ENCODE measurements at places on chromosomes 7 and 10.

DNA sequence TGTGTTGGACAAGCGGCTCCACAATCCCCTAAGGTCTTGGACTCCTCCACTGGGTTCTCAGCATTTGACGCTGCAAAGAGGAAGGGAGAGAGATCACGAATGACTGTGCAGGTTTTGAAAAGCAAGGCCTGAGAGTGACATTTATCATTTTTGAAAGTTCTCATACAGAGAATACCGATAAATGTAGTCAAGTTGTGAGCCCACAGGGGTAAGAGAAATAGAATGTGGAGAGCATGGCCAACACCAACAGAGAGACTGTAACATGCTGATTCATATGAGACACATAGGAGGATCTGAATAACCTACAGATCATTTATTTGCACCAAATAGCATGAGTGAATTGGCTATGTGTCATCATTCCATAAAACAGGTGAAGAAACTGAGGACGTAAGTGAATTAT lies 230.5 kb upstream of the MBL2 start:
- no peak for DNase-seq

DNA sequence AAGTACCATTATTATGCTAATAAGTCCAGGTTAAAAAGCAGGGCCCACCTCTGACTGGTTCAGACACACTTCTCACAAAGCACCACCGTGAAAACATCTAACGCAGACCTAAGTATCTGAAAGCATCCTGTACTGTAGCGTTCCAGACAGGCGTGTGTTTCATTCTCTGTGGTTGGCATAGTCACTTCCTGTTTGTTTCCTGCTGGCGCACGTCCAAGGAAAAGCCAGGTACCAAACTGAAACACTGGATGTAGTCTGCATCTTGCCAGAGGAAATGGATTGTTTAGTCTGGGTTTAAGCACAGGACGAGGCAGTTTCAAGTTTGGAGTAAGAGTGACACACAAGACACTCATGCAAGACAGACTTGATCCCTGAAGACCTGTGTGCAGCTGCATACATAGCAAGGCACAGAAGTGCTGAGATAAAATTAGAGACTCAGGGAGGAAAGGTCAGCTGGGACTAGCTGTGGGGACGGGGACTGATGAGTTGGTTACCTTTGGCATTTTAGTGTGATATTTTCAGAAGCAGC lies 23.3 kb downstream of the BPGM start:
- peak; percentile 67 for DNase-seq

DNA sequence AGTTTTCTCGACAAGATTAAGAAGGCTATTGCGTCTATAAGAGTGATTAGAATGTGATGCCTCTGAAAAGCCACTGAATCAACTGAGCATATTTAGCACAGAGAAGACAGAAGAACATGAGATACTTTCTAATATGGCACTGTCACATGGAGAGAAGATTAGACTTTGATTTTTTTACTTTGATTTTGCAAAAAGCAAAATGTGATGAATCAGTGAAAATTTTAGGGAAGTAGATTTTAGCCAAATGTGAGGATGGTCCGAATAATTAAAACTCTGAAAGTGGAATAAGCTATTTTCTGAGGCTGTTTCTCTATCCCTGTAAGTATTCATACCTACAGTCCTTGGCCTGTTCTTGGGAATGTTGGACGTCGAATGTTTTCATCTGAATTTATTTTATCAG lies 11.8 kb downstream of the MDFIC start:
- DNase-seq: no peak

DNA sequence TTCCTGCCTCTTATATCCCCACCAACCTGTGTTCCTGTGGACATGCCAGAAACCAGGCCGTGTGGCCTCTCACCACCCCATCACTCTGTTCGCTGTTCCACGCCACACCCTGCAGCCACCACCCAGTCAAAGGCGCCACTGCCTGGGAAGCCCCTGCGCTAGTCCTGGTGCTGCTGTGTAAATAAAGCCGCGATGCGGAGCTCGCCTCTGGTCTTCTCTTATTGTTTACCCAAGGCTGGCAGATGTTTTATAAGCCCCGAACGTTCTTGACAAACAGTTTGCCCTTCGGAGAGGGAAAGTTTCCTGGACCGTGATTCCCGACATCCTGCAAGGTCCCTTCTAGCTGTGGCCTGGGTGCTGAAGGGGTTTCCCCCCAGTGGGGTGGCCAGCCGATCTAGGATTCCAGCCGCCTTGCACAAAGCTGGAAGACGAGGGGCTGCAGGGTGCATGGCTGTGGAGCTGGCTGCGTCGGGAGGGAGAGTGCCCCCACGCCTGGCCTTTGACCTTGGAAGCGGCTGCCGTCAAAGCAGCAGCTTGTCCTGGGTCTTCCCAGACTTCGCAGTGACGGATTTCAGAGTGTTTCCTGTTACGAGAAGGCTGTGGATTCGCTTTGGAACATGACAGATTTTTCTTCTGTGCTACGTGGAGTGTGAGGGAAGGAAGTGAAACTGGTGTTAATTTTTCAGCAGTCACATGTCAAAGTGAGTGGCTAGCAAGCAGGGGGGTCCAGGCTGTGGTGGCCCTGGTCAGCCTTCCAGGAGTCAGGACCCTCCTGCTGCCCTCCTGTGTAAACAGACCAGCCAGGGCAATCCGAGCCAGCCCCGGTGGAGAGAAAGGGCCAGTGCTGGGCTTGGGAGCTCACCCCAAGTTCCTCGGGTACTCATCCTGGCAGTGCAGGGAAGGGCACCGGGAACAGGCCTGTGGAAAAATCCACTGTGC lies 61.6 kb downstream of the LHPP start:
- DNase-seq: no peak

GRCh38 chr10:59891349-59891748 lies 15.0 kb downstream of the CCDC6 start:
- no peak for DNase-seq

DNA sequence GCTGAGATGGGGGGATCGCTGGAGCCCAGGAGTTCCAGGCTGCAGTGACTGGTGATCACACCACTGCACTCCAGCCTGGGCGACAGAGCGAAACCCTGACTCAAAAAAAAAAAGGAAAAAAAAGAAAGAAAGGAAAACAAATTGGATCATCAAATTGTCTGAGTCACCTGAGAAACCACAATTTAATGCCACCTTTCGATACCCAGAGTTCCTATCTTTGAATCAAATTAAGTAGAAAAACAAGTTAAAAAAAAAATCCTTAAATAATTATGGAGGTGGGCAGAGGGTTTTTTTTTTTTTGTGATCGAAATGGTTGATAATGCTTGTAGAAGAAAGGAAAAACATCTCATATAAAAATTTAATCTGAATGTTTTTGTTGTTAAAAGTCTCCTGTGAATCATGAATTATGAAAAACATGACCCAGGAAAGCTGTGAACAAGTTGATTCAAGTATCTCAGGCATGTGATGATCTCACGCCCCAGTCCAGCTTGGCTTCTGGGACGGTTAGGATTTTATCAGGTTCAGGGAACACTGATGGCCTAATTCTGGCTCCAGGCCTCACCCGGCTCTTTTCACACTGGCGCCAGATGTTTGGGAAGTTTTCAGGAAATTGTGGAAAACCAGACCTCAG lies 25.3 kb upstream of the CUX1 start:
- no peak for DNase-seq

GRCh38 chr10:635088-635861 lies 54.2 kb downstream of the DIP2C start:
- DNase-seq: no peak

DNA sequence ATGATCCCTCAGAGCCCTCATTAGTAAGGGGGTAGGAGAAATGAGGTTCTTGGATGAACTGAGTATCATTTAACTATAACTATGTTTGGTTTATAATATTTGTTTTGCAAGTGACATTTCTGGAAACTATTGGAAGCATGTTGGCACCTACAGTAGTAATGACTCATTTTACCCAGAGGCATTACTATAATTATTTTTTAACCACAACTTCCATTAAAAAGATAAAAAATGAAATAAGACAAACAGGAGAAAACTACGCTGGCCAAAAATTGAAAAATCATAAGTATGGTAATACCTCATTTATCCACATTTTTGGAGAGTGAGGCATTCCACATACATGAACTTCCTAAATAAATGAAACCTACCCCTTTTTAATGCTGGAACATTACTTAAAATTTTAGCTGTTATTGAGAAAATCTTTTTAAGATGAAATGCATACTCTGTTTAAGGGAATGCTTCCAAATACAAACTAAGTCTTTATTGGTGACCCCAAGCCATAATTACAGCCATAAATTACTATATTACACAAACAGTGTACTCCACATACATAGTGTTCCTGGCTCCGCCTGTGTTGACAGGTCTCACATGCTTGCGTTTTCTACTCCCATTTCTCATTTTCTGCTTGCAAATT lies 84.6 kb upstream of the CAPZA2 start:
- no peak for DNase-seq

- no peak for DNase-seq
Observed at GRCh38 chr10:47278720-47279119, 21.3 kb upstream of the GDF10 start.

DNA sequence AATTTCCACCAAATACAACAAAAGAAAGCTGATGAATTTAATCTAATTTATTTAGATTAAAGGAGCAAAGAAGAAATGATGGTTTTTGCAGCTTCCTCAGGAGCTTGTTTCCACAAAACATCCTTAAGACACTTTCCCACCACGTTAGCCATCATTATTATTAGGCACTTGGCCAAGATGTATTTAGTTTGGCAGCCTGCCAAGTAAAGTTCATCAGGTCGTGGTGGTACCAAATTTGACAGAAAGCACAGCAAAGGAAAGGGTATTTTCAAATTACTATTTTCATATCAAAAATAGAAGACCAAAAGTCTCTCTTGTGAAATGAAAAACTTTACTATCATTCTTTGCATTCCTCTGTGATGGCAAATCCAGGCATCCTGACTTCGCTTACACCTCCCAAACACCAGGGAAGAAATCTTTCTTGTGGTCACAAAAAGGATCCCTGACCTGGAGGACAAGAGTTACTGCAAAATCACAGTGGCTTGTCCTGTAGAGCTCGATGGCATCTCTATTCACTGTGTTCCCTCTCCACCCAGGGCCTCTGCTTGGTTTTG lies 123.1 kb upstream of the INHBA start:
- DNase-seq: no peak

GRCh38 chr10:88455831-88456230 lies 127.3 kb downstream of the RNLS start:
- DNase-seq: no peak

DNA sequence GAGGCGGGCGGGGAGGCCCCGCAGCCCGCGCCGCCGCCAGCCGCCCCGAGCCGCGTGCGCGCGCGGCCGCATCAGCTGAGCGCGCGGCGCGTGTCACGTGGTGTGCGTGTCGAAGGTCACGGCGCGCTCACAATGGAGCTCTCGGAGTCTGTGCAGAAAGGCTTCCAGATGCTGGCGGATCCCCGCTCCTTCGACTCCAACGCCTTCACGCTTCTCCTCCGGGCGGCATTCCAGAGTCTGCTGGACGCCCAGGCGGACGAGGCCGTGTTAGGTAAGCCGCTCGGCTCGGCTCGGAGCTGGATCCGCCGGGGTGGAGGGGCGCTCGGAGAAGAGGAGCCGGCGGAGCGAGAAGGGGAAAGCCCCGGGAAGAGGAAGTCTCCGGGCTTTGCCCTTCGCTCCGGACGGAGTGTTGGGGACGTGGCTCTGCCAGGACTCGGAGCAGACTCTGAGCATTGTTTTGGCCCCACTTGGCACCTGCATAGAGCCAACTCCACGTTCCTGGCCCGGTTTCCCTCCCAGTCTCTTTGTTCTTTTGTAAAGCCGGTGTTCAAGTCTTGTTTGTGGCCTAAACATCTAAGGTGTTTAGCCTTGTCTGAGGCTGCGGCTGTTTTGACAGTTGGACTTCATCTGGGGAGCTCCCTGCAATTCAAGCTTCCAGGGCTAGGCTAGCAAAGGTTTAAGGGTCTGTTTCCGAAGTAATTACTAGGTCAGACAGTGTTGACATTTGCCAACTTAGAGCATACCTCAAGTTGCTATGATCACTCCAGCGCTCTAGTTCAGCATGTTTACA lies at the start of gene COMMD3:
Gene COMMD3, plus strand, starts transcription at position 103 of the 790 bp plus-strand sequence. Its CDS starts 30 bp downstream, at position 133.
- peak; percentile 78 for DNase-seq

DNA sequence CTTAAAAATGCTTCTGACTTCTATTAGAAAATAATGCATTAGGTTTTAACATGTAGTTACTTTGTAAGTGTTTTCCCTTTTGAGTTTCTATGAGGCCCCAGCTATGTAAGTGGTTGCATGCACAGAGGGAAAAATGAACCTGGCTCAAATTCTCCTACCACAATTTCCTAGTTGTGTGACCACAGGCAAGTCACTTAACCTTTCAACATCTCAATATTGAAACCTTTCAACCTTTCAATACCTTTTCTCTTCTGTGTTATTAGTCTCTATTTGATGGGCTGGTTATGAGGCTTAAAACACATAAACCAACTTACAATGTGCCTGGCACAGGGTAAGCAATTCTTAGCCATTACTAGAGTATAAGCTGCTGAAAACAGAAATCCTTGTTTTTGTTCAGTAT lies 203.0 kb downstream of the KCND2 start:
- no peak for DNase-seq

DNA sequence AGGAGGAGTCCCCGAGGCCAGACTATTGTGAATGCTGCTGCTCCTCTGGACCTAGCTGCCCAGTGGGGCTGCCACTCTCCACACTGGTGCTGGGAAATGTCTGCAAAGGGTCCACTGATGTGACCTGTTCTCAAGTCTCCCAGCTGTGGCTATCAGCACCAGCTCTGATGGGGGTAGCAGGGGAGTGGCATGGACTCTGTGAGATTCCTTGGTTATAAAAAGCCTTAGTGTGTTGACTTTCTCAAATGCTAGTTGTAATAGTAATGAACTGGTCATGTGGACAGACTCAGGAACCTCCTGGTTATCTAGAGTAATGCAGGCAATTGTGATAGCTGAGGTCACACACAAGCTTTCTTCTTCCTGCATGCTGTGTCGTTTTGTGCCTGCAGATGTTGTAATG lies 34.1 kb upstream of the ARMC3 start:
- DNase-seq: no peak

DNA sequence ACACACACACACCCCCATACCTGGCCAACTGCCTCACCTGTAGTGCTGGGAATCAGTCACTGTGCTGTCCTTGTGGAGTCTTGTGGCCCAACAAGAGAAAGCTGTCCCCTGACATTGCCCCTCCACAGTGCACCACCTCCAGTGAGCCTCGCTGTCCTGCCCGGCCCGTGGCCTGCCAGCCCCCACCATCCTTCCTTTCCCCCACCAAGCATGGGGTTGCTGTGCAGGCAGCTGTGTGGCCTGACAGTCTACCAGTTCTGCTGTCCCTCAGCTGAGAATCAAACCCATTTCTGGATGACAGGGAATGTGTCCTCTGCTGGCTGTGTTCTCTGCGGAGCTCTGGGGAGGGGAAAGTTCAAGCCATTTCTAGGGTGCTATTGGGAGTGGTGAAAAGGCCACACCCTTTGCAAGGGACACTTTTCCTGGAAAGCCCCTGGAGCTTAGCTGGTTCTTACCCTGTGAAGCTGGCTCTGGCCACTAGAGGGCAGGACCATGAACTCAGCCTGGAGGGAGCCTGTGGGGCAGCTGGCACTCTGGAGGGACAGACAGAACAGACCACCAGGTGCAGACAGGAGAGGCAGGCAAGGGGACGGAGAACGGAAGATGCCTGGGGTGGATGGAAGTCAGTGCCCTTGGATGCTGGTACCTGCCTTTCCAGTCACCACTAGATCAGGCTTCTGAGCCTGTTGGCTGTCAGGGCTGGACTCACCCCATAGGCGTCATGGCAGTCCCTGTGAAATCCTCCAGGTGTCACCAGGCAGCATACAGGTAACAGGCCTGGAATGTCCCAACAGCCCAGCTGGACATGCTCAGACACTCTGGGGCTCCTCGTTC lies 10.5 kb upstream of the MTPAP start:
- peak; percentile 75 for DNase-seq
